ENCODE measurements at places on chromosomes 2 and 18.

GRCh38 chr18:70280007-70280925, 8.6 kb upstream of the SOCS6 start:
- no peak for DNase-seq

- no peak for DNase-seq
Observed at GRCh38 chr2:209905691-209906090, 96.7 kb upstream of the RPE start.

GRCh38 chr2:85188852-85189251, 55.7 kb downstream of the TCF7L1 start:
- DNase-seq: no peak

- no peak for DNase-seq
Observed at GRCh38 chr2:60662781-60663180, 93.3 kb upstream of the PAPOLG start.

DNA sequence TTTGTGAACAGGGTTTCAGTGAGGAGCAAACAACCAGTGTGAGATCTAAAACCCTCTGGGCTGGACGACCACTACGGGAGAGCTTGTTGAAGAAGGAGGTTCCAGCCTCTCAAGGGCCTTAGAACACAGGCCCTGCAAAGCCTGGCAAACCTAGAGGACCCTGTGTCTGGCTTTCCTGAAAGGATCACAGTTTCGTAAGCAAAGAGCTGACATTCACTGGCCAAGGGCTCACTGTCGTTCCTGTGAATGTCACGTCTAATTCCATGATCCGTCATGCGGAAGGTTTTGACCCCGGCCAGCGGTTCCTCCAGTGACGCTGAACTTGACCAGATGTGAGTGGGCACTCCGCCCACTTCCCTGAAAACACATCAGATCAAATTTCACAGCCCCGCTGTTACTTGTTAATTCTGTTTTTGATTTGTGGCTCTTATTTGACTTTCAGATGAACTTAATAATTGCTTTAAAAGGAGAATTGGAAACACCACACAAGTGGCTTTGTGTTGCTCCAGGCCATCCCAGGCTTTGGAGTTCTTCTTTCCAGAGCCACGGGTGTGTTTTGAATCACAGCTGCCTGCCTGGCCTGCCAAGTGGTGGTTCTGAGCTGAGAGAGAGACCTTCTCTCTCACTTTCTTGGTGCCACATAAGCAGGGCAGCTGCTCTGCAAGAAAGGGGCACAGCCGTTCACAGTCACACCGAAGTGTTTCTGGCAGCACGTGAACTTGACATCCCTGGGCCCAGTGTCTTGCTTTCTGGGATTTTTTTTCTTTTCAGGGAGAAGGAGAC, 308.4 kb downstream of the NDUFA10 start:
- peak; percentile 43 for DNase-seq

GRCh38 chr2:99027856-99028255, 91.8 kb upstream of the CRACDL start:
- DNase-seq: no peak

- no peak for DNase-seq
Observed at GRCh38 chr2:8238521-8239230, 443.2 kb upstream of the ID2 start.

- DNase-seq: no peak
Observed at GRCh38 chr2:133576714-133577113, 8.5 kb upstream of the NCKAP5 start.

DNA sequence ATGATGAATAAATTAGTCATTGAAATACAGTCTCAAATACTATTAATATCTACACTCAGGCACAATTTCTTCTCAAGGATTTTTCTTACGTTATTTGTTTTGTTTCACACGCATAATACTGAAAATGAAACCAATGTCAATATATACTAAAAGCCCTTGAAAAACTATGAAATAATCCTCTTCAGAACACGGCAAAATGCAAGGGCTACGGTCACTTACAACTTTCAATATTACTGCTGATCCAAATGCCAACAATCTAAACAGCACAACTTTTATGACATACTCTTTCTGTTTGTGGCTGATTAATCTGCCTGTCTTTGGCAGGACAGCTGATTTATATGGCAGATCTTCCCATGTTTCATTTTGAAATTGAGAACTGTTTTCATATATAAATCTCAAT, 68.3 kb downstream of the LRPPRC start:
- DNase-seq: no peak

- no peak for DNase-seq
Observed at GRCh38 chr2:156540706-156541105, 104.5 kb downstream of the GPD2 start.

DNA sequence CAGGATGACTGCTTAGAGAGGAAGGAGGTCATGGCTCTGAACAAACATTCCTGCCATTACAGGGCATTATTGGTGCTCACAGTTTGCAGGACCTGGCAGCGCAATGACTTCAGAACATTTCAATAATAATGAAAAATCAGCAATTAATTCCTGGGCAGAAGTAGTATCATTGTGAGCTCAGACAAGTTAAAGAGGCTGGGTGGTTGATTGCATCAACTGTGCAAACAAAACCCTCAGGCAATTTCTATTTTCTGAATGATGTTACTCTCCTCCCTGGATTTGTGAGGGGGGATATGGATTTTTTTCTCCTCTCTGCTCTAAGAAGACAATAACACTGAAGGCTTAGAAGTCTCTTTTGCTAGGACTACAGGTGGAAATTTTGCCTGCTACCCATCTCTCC, 168.1 kb upstream of the TACR1 start:
- no peak for DNase-seq

DNA sequence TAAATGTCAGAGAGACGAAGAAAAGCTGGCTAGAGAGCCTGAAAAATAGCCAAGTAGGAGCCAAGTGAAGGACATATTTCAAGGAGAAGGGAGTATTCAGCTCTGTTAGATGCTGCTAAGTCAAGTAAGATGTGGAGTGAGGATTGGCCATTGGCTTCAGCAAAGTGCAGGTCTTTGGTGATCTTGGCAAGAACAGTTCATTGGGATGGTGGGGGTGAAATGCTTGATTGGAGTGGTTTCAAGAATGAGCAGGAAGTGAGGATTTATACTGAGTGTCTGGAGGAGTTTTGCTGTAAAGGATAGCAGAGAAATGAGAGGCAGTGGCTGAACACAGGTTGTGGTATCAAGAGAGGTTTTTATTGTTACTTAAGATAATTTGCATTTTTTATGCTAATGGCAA, 139.7 kb downstream of the PRPF40A start:
- no peak for DNase-seq

GRCh38 chr18:77061946-77062517, 70.6 kb downstream of the MBP start:
- no peak for DNase-seq

GRCh38 chr2:209901172-209901571, 101.3 kb upstream of the RPE start:
- DNase-seq: no peak

- no peak for DNase-seq
Observed at GRCh38 chr2:33660416-33661123, 61.5 kb upstream of the FAM98A start.

GRCh38 chr2:174485788-174486562, 854 bp downstream of the GPR155 start:
- peak; percentile 63 for DNase-seq

DNA sequence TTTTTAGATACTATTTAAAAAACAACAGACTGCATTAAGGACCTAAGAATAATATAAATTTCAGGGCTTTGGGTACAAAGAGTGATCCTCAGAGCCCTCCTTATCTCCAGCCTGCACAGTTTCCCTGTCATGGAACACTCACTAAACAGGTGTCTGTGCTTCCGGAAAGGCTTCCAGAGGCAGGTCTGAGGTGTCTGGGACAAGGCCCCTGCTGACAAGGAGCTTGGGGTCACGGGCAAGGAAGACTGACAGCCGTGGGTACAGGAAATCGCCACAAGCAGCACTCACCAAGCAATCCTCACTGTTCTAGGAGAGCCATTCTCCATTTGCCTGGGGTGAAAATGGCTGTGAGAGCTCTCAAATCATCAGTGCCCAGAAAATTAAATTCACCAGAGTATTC, 220.3 kb upstream of the PXDN start:
- DNase-seq: no peak

GRCh38 chr2:102294802-102295489, 16.4 kb upstream of the IL1RL1 start:
- DNase-seq: no peak

- no peak for DNase-seq
Observed at GRCh38 chr2:27016801-27017325, 15.9 kb upstream of the TMEM214 start.

GRCh38 chr2:211455216-211455841, 898.9 kb downstream of the CPS1 start:
- no peak for DNase-seq

- DNase-seq: peak; percentile 47
Observed at GRCh38 chr2:129758784-129759471, 220.5 kb upstream of the RAB6C start.

DNA sequence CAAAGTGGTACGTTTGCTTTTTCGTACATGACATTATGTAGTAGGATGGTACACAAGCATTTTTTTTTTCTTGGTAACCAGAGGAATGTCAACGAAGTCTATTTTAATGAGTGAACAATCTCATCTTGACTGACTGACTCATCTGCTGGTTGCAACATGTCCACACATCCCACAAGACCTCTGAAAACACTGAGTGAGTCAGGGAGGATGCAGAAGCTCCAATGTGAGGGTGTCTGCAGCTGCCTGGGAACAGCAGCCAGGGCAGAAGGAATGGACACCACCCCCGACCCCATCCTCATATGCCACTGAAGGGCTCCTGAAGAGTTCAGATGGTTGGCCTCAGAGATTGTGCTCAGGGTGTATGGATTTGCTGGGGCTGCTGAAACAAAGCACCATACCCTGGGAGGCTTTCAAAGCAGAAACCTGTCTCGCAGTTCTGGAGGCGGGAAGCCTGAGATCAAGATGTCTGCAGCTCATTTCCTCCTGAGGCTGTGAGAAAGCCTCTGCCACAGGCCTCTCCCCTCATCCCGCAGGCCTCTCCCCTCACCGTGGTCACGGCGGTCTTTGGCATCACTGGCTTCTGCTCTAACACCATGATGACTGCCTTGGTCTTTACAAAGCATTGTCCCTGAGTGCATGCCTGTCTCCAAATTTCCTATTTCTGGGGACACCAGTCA, 124.6 kb downstream of the LRATD1 start:
- no peak for DNase-seq

- no peak for DNase-seq
Observed at GRCh38 chr18:77160515-77160914, 27.9 kb upstream of the MBP start.

DNA sequence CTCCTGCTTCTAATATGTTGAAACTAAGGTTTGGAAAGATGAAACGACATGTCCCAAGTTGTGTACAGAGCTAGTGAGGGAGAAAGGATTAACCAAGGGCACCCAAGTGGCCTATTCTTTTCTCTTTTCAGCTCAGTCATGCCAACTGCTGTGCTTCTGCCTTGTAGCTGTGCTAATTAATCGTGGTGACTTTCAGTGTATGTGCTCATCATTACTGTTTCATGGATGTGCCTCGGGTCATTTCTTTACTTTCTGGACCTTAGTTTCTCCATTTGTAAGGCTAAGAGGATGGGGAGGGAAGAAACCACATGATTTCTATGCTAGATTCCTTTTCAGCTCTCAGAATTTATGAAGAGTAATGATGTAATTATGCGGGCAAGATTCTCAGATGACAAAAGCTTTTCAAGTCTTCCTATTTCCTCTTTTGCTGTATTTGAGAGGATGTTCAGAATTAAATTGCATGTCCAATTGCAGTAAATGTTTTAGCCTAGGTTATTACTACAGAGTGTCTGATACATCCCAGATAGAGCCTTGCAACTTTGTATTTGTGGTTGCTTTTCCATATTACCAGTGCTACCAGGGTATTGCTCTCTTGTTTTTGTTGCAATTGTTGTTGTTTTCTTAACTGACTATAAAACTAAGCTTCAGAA, 621.2 kb downstream of the CNTNAP5 start:
- no peak for DNase-seq

DNA sequence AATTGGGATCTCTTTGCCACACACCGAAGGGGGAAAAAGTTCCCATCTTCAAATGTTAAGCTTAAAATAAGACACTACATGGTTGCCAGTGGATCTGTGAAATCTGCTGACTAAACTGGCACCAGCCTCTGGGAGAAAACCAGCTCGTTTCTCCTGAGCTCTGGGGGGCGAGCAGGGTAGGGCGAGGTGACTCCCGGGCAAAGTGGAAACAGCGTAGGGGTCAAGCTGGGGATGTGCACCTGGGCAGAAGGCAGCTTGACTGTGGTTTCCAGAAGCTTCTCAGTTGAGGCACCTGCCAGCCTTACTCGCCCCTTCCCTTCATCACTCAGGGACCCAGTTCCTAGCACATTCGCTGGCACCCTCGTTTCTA, 62.8 kb downstream of the SFXN5 start:
- no peak for DNase-seq

DNA sequence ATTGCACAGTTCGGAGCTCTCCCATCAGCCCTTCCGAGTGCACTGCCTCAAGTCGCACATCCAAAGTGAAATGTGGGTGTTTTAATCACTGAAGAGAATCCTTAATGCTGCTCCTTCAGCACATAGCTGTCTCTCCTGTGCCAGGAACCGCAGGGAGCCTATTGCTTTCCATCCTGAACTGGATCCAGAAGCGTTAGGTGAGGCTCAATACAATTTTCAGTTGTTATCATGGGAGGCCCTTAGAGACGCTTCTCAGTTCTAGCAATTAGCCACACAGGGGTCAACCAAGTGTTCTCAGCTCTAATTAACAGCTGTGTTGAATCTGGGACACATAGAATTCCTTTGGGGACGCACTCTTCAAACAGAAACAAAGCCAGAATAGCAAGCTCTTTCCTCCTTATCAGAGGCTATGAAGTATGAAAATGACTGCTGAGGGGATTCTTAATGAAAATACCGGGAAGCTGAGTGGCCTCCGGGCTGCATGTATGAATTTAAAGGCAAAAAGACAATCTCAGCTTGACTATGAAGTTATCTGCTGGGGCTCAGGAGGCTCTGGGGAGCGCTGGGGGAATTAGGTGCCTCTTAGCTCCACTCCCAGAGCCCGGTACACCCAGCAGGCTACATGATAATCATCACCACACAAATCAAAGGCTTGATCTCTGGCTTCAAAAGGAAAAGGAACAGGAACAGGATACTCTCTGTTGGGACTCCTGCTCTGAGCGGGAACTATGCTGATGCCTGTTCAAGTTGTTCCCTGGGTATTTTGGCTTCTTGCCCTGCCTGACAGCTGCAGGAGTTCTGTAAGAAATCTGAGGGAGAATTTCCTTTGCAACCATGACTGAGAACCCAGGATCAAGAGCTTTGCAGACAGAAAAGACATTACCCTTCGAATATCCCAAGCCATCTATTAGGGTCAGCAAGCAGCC, 55.4 kb upstream of the NCOA1 start:
- no peak for DNase-seq

DNA sequence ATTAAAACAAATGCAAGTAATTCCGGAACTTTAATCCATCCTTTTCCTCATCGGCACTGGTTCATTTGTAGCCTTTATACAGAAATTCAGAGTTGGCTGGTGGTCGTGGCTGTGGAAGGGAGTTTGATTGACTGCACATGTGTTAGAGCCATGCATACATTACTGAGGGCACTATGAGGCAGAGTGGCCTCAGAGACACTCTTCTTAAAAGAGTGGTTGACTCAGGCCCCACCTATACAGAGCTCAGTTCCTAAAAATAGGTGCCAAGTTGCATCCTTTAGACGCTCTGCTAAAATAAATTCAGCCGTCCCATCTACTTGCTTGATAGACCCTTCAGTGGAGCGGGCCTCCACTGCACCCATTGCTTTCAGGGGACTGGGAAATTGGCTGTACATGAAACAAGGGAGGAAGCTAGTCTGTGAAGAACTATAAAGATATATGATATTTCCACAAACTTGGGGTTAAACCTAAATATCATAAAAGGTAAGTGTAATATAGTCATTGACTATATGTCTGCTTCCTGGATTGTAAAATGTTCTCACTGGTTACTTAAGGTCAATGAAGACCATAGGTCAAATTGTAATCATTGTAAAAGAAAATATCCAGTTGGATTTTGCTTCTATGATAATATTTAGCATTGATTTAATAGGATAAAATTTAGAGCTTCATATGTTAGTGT, 298.9 kb downstream of the XIRP2 start:
- no peak for DNase-seq

Measured in C1 segment of cervical spinal cord (tissue), 14 donors.